ENCODE measurements at places on chromosomes 7 and 10. TPM values are rescaled to one million over a fixed set of nuclear protein-coding genes. Genes with fewer than 3 reads are reported as not detected.

DNA sequence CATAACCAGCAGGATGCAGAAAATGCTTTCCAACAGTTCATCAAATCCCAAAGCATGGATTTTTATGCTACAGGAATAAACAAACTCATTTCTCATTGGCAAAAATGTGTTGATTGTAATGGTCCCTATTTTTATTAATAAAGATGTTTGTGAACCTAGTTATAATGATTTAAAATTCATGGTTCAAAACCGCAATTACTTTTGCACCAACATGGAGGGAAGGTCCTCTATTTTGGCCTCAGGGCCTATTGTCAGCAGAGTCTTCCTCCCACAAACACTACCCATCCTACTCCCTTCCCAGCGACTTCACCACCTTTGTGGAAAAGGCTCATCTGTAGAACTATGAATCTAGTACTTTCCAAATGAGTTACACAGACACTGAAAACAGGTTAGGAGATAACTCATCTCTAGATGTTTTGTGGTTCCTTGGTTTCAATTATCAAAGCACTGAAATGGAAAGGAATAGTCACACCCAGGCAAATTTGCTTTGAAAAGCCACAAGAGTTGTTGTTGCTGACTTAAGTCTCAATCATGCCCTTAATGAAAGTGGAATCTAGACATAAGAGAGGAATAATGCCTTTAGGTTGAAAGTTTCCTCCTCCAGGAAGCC, 59.4 kb upstream of the FRMD4A start:
- no peak for DNase-seq

Gene CXCL12
- 112 TPM for total RNA-seq

- no peak for DNase-seq
Measured at GRCh38 chr10:24590697-24591457, 132.8 kb downstream of the ARHGAP21 start.

DNA sequence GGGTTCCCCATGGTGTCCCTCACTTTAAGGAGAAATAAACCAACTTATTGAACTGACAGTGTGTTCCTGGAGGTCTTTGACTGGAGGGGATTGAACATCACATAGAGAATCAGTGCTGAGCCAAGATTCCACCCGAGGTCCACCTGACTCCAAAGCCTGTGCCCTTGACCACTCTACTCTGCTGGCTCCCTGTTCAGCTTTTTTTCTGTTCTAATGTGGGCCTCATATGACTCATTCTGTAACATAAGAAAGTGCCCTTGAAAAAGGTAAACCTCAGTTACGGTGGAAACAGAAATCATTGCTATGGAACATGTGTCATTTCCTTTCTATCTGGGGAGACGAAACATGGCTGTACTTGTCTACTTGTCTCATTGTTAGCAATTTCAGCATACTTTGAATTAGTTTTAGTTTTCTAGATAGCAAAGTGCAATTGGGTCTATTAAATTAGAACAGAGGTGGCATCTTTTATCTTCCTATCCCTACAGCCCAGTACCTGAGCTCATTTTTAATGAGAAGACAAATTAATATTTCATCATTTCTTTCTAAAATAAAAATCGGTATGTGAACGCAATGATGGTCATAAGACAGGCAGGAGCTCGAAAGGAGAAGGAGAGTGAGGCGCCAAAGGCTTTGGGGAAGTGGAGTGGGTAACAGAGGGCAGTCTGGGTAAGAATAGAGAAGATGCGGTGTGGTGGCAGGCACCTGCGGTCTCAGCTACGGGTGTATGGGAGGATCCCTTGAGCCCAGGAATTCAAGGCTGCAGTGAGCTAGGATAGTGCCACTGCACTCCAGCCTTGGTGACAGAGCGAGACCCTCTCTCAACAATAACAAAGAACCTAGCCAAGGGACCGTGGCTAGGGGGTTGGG, 1.5 kb downstream of the GSDME start:
- DNase-seq, result no peak

Gene CYP26C1
- not detected for total RNA-seq

Gene PNLIPRP1
- total RNA-seq, result not detected

DNA sequence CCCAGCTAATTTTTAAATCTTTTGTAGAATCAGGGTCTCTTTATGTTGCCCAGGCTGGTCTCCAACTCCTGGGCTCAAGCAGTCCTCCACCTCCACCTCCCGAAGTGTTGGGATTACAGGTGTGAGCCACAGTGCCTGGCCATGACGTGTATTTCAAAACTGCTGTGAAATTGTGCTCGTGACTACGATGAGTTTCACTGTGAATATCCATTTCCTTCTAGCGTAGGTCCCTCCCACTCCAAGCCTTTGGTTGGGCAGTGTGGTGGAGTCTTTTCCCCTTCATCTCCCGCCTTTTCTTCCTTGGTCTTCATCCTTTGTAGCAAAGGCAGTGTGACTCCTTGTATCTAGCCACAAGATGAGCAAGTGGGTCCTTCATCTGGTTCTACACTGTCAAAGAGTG, 56.2 kb downstream of the CUL1 start:
- no peak for DNase-seq

- no peak for DNase-seq
Measured at GRCh38 chr10:83925133-83925532, 214.2 kb upstream of the GHITM start.

DNA sequence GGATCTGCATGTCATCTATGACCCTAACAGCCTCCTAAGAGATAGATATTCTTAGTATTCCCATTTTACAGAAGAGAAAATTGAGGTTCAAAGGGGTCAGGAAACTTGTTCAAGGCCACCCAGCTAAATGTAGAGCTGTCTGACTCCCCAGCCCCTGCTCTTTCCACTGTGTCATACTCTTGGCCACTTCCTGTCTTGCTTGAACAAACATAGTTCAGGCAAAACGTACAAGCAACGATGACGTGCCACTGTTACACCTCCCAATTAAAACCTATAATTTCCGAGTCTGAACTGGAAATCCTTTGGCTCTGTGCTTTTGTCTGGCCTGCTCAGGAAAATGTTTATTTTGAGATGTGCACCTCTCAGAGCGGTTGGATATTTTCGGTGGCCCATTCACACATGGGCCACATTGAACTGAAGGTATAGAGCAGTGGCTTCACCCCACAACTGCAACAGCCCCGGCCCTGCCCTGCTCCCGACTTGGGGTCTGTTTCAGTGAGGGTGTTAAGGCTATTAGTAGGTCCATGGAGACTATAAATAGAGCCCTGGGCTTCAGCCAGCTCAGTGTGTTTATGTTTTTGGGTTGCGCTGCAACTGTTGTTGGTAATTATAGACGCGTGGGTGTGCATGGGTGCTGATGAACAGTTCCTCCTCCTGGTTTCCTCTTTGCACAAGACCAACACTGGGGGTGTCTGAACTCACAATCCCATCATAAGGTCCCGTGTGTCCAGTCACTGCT, 172.3 kb upstream of the ADO start:
- DNase-seq, result no peak

DNA sequence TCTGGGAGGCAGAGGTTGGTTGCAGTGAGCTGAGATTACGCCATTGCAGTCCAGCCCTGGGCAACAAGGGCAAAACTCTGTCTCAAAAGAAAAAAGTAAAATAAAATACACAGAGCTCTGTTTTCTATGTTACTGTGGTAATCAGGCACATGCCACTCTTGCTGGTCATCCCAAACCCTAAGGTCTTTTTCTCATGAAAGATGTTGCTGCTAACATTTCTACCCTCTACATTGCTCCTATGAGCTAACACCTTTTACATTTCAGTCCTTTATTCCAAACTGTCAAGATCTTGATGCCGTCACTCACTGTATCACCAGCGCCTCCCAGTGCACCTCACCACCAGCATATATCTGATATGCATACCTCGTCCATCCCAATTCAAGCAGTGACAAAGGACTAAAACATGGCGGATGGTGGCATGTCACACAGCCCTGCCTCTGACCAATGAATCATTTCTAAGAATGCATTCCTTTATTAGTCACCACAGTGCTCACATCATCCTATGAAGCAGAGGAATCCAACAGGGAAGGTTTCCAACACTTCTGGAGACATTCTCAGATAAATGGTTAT, 4.3 kb downstream of the DAGLB start:
- DNase-seq, result no peak

Gene CFTR
- total RNA-seq, result not detected

Gene OIT3
- total RNA-seq, result not detected

Gene TSPAN14
- 98.0 TPM for total RNA-seq

- no peak for DNase-seq
Measured at GRCh38 chr10:127372361-127372760, 176.0 kb upstream of the INSYN2A start.

DNA sequence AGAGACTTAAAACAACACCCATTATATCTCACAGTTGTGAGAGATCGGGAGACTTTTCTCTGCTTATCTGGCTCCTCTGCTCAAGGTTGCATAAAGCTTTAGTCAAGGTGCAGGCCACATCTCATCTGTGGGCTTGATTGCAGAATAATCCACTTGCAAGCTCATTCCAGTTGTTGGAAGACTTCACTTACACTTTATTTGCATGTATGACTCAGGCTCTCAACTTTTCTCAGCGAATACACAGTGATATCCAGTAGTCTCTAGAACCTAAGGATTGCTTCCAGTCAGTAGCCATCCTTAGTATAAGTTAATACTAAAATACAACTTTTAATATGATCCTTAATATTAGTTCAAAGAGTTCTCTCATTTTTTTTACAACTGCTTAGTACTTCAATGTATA, 435.5 kb upstream of the NRG3 start:
- DNase-seq, result no peak

DNA sequence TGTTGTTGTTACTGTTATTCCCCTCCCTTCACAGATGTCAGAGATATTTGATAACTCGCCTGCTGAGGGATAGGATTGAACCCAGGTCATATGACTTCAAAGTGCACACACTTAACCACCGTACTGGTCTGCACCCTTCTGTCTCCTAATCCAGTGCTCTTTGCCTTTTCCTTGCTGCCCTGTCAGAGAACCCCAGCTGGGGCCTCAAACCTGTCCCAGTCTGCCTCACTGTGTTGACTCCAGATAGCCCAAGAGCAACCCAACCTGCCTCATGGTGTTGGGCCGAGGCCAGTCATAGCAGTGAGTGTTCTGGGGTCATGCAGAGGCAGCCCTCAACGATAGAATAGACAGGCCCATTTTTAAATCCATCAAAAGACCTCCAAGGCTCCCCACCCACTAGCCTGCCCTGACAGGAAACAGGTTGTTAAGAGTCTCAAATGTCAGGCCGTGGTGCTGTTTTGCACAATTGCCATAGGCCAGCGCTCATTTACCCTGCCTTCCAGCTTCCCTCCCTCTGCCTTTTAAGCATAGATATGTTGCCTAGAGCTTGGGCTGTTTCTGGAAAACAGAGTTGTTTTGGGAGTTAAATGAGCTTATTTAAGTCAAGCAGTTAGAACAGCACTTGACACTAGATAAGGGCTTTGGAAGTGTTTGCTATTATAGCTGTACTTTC, 37.0 kb upstream of the PDCD4 start:
- DNase-seq, result no peak

Gene MYH16
- total RNA-seq, result not detected

GRCh38 chr7:86592185-86592584, 51.5 kb upstream of the GRM3 start:
- DNase-seq, result no peak

Gene GRID2IP
- total RNA-seq, result not detected

GRCh38 chr7:2325162-2325561, 10.9 kb upstream of the SNX8 start:
- DNase-seq, result no peak

DNA sequence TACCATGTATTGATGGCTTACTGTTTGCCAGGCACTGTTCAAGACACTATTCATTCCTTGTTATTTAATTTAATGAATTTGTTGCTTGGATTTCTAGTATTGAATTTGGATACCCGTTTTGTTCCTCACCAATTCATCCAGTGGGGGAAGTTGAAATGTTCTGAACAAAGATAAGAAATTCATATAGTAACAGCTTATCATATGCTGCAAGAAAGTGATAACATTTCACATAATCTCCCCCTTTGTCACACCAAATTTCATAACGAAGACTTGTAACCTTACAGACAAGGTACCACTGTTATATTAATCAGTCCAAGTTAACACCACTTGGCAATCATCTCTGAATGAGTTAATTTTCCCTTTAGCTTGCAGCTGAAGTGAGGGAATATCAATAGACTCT, 42.1 kb downstream of the SCIN start:
- no peak for DNase-seq

GRCh38 chr10:118668228-118668952, 72.9 kb upstream of the PRLHR start:
- DNase-seq, result no peak

DNA sequence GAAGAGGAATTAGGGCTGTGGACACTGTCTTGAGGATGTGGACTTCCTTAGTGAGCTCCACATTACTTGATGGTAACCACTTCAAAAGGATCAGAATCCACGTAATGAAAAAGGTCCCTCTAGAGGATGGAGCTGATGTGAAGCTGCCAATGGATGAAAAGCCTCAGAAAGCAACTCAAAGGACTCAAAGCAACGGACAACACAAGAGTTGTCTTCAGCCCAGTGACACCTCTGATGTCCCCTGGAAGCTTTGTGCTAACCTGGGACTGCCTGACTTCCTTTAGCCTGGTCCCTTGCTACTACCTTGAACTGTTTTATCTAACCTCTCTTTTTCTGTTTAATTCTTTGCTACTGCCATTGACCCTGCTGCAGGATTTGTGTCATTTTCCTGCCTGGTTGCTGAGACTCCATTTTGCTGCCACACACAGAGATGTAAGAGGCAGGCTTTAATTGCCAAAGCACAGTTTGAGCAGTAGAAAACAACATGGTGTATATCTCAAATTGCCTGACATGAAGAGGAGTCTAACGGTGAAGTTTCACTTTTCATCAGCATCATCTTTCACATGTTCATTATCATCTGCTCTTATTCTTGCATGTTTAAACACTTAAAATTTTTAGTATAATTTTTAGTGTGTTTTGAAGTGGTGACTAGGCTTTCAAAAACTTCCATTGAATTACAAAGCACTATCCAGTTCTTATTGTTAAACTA, 11.1 kb upstream of the SGCE start:
- DNase-seq, result no peak

Gene NEBL
- 55.2 TPM for total RNA-seq

- no peak for DNase-seq
Measured at GRCh38 chr7:18174996-18175395, 147.3 kb upstream of the PRPS1L1 start.

DNA sequence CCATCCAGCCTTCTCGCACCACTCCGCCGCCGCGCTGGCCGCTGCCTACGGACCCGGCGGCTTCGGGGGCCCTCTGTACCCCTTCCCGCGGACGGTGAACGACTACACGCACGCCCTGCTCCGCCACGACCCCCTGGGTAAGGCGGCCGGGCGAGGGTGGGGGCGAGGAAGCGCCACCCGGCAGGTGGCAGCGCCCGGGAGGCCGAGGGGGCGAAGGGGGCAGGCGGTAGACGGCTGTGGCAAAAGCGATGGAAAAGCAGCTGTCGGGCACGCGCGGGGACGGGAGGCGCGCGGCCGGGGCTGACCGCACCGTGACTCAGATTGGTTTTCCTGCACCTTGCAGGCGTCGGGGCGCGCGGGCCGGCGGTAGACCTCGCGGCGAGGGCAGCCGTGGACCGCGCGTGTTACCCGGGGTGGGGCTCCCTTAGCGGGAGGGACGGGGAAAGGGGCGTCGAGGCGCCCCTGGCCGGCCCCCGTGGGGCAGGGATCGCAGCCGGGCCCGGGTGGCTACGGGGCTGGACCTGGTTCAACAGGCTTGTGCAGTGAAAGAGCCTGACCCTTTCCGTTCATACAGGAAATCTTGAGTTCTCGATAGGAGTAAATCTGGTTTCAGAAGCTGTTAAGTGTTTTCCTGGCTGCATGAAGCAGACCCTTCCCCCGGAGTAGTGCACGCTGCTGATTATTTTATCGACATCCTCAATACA, 608 bp downstream of the HHEX start:
- no peak for DNase-seq

All from vagina (tissue), 2 donors.